ENCODE measurements at places on chromosomes 1 and 21. TPM values are rescaled to one million over a fixed set of nuclear protein-coding genes. Genes with fewer than 3 reads are reported as not detected.

Gene VPS26C
- 42.9 TPM for total RNA-seq

Gene CD52
- not detected for total RNA-seq

Gene SEMA6C
- total RNA-seq = 1.7 TPM

Gene FH
- 95.3 TPM for total RNA-seq

Gene PYGO2
- 20.4 TPM for total RNA-seq

Gene CEPT1
- total RNA-seq = 21.7 TPM

Gene PALMD
- total RNA-seq = 1.1 TPM

Gene RGS18
- 1.3 TPM for total RNA-seq

Gene FLAD1
- total RNA-seq = 27.4 TPM

Gene CAMK2N1
- 72.7 TPM for total RNA-seq

Gene RPTN
- total RNA-seq = not detected

Gene EFNA1
- total RNA-seq = 1.8 TPM

Gene TNFAIP8L2
- not detected for total RNA-seq

Gene C1orf185
- not detected for total RNA-seq

Gene PYHIN1
- not detected for total RNA-seq

Gene OR6N1
- total RNA-seq = not detected

Gene TMPRSS15
- total RNA-seq = not detected

Gene POU3F1
- not detected for total RNA-seq

Gene NPPB
- total RNA-seq = 0.78 TPM

Gene ADGRB2
- total RNA-seq = 17.2 TPM

Gene CFHR1
- not detected for total RNA-seq

Gene NOS1AP
- 0.39 TPM for total RNA-seq

Gene PIGC
- total RNA-seq = 21.6 TPM

Gene IL10
- not detected for total RNA-seq

Gene LAPTM5
- 3.7 TPM for total RNA-seq

Gene TRIM46
- total RNA-seq = 6.4 TPM

Gene PHLDA3
- total RNA-seq = 76.5 TPM

Gene LCE1D
- total RNA-seq = not detected

Gene DAB1
- not detected for total RNA-seq
